LHCN-M2 (cell line): ENCODE measurements at places on chromosomes 6 and 20. TPM values are rescaled to one million over a fixed set of nuclear protein-coding genes. Genes with fewer than 3 reads are reported as not detected.
A peak's percentile ranks its signal among the peaks of the same experiment; 100 is the strongest.

Gene HACE1
- 13.7 and 13.8 TPM in 2 replicates for total RNA-seq

DNA sequence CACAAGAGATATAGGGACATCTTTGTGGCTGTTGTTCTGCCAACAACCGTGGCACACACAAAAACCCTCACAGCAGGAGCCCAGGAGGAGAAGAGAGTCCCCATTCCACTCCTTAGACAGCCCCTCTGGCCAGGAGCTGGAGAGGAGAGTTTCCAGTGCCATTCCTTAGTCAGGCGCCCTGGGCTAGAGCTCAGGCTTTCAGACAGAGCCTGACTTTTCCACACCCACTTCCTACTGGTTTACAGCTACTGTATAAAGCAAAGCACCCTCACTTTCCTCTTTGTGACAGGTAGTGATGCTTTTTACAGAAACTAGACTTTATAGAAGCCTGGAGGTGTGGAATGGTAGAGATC lies 145.9 kb downstream of the SYCP2 start:
- DNase-seq, result no peak

Gene GJA1
- 8.3 and 9.0 TPM in 2 replicates for total RNA-seq

GRCh38 chr6:15872241-15873103 lies 209.6 kb upstream of the DTNBP1 start:
- DNase-seq, result peak; percentile 77

GRCh38 chr6:15474196-15474595 lies 188.6 kb downstream of the DTNBP1 start:
- DNase-seq, result peak; percentile 69

DNA sequence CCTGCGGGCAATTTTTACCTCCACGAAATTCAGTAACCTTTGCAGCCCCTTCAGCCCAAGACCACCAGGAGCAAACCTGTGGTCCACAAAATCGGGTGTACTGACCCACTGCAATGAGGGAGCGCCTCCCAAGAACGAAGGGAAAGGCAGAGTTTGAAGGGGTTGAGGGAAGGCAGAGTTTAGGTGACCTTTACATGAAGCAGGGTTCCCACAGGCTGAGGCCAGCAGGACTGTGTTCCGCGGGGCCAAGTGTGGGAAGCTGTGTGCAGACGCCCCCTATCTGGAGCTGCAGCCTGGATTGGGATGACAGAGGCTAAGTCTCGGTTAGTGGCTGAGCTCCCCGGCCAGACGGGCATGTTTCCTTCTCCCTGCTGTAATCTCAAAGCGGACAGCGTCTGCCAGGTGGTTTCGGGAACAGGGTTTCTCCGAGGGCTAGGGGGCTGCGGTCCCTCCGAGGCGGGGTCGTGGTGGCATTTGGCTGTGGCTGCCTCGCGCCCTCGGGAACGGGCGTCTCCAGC lies 826 bp upstream of the PYGB start:
- DNase-seq, result peak; percentile 67

GRCh38 chr6:134421501-134421900 lies 103.6 kb upstream of the SGK1 start:
- peak; percentile 64 for DNase-seq

DNA sequence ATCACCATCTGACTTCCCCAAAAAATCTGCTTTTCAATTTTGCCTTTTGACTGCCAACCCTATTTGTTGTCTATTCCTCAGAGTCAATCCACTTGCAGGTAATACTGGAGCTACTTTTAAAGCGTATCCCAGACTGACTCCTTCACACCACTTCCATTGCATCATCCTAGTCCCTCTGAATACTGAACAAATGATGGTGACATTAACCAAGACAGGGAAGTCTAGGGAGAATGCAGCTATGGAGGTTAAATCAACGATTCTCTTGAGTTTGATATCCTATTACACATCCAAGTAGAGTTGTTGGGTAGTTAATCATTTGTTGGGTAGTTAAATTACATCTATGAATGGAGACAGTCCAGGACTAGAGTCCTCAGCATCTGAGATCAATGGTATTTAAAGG lies 2.0 kb downstream of the OGFRL1 start:
- no peak for DNase-seq

DNA sequence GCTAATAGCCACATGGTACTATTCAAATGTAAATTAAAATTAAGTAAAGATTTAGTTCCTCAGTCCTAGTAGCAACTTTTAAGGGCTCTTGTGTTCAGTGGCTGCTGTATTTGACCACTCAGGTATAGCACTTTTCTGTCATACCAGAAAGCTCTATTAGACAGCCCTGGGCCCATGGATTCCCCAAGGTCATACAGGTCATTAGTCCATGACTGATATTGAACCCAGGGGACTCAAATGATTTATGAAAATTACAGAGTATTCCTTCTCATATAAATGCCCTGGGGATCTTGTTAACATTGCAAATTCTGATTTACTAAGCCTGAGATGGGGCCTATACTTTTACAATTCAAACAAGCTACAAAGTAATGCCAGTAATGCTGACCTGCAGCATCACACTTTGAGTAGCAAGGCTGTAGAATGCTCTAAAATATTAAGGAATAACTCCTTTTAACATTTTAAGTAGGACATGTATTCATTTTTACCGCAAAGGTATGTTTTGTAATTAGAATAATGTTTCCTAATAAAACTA lies 29.6 kb downstream of the RNF217 start:
- DNase-seq, result no peak

DNA sequence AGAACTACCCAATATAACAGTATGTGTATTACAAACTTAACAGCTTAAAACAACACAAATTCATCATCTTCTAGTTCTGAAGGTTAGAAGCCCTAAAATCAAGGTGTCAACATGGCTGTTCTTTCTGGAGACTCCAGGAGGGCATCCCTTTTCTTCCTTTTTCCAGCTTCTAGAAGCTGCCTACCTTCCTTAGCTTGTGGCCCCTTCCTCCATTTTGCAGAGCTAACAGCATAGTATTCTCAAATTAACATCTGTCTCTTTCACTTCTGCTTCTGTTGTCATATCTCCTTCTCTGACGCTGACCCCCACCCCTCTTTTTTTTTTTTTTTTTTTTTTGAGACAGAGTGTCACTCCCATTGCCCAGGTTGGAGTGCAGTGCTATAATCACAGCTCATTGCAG lies 52.8 kb upstream of the AKIRIN2 start:
- no peak for DNase-seq

- no peak for DNase-seq
Observed at GRCh38 chr6:1770435-1770843, 160.7 kb downstream of the FOXC1 start.

GRCh38 chr6:156866220-156867015 lies 89.2 kb downstream of the ARID1B start:
- DNase-seq, result peak; percentile 8

- DNase-seq, result no peak
Observed at GRCh38 chr20:50317609-50318008, 127.0 kb downstream of the CEBPB start.

Gene CDH4
- 0.98 and 1.3 TPM in 2 replicates for total RNA-seq

- DNase-seq, result no peak
Observed at GRCh38 chr6:144824018-144824417, 538.9 kb downstream of the UTRN start.

DNA sequence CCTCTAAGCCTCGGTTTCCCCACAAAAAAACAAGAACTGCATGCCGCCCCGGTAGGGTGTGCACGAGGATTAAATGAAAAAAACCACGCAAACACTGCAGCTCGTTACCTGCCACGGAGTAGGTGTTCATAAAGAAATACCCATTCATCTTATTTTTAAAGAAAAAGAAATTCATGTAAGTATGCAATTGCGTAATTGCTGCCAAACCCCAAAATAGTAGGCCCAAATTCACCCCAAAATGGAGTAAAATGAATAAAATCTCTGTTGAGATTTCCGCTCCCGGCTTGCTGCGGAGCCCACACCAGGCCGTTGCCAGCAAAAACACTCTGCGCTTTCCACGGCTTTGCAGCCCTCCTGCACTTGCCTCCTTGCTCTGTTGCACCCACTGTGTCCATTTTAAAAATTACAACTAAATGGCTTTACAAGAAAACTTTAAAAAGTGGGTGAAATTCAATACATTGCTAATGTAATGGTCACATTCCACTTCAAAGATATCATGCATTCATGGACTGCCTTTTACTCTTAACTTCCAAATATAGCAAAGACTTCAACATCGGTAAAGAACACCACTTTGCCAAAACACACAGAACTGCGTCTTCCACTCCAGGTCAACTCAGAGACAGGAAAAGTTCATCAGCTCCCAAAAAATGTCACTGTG lies 125.0 kb downstream of the ZMYND8 start:
- peak; percentile 36 for DNase-seq

DNA sequence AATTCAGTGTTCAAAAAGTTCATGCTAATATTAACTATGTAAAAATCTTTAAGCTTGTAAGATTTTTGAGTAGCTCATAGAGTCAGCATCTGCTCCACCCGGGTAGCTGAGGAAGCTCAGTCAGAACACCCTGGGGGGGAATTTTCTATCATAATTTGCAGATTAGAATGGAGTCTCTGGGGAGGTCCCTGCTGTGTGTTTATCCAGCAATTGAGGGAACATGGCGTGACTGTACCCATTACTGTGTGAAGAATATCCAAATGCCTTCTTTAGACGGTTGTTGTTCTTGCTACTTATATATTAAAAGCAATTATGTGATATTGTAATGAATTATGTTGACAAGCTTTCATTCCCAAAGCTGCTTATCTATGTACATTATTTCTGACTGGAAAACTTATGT lies 64.8 kb downstream of the AIG1 start:
- peak; percentile 45 for DNase-seq

Gene MOXD1
- 22.6 and 27.6 TPM in 2 replicates for total RNA-seq

- no peak for DNase-seq
Observed at GRCh38 chr20:49915118-49915379, 280 bp downstream of the SPATA2 start.

DNA sequence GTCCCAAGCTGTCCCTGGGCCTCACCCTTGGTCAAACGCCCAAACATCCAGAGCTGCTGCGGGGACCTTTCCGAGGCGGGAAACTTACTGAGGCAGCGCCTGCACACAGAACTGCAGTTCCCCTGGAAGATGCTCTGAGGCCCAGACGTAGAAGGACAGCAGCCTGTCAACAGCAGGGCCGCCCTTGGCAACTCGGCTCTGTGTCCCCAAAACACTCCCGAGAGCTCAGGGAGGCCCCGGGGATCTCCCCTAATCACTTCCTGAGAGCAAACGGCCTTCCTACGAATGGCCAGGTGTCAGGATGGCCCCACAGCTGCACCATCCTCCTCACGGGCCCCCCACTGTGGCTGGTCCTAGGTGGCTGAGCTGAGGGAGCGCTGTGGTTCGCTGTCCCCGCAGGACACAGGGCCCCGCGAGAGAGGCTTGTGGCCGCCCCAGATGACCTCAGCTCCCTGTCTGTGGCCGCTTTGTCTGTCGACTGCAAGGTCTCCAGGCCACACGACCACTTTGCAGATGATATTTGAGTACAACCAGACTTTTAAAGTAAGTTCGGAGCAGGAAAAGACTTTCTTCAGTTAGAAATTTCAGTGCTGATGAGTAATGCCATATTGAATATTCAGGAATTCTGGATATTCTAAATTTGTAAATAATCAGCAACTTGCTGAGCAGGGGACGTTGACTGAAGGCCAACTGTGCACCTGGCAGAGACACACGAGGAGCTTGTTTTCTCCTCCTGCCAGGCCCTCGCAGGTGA lies 46.0 kb downstream of the DLL1 start:
- DNase-seq, result no peak
